HuH-7.5 (cell line): ENCODE measurements at places on chromosomes 4 and X.

DNA sequence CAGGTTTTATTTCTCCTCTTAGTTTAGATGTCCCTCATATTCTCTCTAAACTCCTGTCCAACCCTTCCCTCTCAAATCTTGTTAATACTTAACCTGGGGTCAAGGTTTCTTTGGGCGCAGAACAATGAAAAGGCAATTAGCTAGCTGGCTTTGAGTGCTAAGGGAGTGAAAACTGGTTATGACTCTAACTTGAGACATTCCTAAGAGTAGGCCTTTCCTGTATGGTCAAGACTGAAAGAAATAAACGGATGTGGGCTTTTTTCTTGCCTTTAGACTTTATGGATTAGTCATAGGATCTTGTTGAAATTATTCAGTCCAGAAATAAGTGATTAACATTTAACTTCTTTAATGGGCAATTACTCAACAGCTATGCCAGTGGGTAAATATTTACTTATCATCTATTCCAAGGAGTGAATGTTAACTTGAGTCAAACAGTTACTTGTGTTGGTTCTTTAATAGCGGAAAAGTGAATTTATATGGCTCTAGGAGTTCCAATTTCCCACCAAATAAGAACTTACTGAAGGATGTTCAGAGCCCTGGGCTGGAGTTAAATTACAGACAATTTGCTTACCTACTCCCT lies 141.7 kb upstream of the SCML1 start:
- no peak for DNase-seq

DNA sequence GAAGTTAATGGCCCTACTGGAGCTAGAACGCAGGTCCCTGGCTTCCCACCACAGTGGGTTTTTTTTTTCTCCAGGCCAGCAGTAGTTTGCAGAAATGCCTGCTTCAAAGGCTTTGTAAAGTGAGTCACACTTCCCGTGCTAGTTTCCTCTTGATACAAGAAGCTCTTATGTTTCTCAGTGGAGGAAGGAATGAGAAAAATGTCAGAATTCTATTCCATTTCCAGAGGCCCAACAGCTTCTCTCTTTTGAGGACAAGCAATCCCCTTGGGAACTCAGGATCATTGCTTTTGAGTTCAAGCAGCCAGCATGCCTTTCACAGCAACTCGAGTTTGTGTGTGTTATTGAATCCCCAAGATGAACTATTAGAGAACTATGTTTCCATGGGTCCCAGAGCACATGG lies 134.3 kb downstream of the GUCY2F start:
- no peak for DNase-seq

GRCh38 chr4:36322921-36323354 lies 41.5 kb downstream of the DTHD1 start:
- no peak for DNase-seq

- DNase-seq: no peak
Measured at GRCh38 chrX:63657821-63658220, 127.2 kb downstream of the ARHGEF9 start.

DNA sequence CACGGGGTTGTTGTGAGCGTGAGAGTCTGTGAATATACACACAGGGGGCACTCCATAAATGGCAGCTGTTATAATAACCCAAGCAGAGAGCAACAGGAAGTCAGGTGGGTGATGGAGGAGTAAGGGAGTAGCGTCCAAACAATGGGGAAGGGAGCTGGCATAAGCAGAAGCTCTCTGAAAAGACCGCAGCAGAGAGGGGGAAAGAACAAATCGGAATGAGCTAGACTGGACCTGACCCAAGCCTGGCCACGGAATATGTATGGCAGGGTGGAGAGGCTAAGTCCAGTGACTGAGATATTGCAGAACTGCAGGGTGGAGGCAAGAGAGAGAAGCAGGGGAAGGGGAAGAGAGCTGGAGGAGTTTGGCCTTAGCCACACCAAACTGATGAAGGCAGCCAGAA lies 6.5 kb upstream of the GJB1 start:
- DNase-seq: no peak

GRCh38 chr4:6119507-6120020 lies 80.8 kb downstream of the JAKMIP1 start:
- DNase-seq: no peak

GRCh38 chrX:13069771-13070416 lies 25.5 kb upstream of the FAM9C start:
- DNase-seq: no peak

GRCh38 chr4:107863850-107864371 lies 39.2 kb downstream of the SGMS2 start:
- DNase-seq: no peak

- DNase-seq: no peak
Measured at GRCh38 chr4:67894659-67895058, 10.9 kb upstream of the TMPRSS11D start.

- DNase-seq: no peak
Measured at GRCh38 chrX:108332281-108332680, 105.9 kb downstream of the COL4A6 start.

- DNase-seq: no peak
Measured at GRCh38 chr4:41140410-41140809, 73.9 kb downstream of the APBB2 start.

DNA sequence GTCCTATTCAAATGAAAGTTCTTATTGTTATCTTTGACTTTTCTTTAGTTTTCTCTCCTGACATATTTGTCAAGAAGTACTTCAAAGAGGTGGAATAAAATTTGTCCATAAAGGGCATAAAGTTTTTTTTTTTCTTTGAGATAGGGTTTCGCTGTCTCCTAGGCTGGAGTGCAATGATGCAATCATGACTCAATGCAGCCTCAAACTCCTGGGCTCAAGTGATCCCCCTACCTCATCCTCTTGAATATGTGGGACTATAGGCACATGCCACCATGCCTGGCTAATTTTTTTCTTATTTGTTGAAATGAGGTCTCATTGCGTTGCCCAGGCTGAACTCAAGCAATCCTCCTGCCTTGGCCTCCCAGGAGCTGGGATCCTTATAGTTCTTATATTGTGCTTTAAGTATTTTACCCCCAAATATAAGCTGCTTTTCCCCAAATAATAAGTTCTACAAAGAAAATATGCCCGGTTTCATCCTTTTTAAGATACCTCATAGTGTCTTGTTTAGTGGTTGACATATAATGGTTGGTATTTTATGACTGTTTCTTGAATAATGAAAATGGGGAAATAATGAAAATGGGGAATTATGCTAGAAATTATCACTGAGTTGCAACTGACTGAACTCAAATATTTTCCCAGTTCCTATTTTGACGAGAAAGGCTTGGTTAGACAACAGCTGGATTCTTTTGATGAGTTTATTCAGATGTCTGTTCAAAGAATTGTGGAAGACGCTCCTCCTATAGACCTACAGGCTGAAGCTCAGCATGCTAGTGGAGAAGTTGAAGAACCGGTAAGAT lies 11.6 kb downstream of the POLR2B start:
- DNase-seq: no peak
